K562 (cell line): ENCODE measurements at places on chromosomes 7 and 10. TPM values are rescaled to one million over a fixed set of nuclear protein-coding genes. Genes with fewer than 3 reads are reported as not detected.
A peak's percentile ranks its signal among the peaks of the same experiment; 100 is the strongest.

GRCh38 chr7:81457852-81458522, 311.9 kb downstream of the HGF start:
- DNase-seq: no peak

DNA sequence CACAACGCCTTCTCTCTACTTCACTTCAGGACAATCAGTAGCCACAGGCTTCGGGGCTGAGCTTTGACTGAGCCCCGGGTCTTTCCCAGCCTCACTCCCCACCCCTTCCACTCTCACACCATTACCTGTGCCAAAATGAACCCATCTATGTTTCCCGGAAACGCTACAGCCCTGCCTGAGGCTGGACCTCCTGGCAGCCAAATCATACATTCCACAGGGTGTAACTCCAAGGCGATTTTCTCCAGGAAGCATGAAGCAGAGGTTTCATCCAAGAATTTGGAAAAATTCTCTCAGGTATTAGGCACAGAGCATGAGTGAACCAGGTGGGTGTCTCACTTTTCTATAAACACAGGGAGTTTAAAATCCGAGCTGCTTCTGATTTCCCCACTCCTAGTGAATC, 286.3 kb downstream of the TNS3 start:
- no peak for DNase-seq

GRCh38 chr10:71083716-71083975, 128.7 kb upstream of the UNC5B start:
- DNase-seq: no peak

The RASA4B gene
- 2.9 and 3.5 TPM in 2 replicates for total RNA-seq

- no peak for DNase-seq
Observed at GRCh38 chr7:3309956-3310355, 8.9 kb downstream of the SDK1 start.

- no peak for DNase-seq
Observed at GRCh38 chr10:115814542-115814941, 458.5 kb downstream of the GFRA1 start.

The CPXM2 gene
- total RNA-seq: 0.09 TPM in 1 of 2 replicates, not detected in the other

DNA sequence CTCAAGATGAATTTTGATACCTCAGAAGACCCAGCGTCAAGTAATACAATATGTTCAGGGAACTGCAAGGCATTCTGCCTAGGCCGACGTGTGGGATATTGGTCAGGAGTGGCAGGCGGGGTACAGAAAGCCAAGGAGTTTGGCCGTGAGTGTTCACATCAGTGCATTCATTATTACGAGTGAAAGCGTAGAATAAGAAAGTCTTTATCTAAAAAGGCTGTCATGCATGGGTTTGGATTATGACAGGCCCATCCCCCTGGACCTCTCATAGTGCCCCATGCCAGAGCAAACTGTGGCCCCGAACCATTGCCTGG, 7.5 kb downstream of the AIMP2 start:
- no peak for DNase-seq

The HGF gene
- total RNA-seq: 0.02 and 0.11 TPM in 2 replicates

The SPDYE16 gene
- total RNA-seq: 0.13 TPM in 1 of 2 replicates, not detected in the other

DNA sequence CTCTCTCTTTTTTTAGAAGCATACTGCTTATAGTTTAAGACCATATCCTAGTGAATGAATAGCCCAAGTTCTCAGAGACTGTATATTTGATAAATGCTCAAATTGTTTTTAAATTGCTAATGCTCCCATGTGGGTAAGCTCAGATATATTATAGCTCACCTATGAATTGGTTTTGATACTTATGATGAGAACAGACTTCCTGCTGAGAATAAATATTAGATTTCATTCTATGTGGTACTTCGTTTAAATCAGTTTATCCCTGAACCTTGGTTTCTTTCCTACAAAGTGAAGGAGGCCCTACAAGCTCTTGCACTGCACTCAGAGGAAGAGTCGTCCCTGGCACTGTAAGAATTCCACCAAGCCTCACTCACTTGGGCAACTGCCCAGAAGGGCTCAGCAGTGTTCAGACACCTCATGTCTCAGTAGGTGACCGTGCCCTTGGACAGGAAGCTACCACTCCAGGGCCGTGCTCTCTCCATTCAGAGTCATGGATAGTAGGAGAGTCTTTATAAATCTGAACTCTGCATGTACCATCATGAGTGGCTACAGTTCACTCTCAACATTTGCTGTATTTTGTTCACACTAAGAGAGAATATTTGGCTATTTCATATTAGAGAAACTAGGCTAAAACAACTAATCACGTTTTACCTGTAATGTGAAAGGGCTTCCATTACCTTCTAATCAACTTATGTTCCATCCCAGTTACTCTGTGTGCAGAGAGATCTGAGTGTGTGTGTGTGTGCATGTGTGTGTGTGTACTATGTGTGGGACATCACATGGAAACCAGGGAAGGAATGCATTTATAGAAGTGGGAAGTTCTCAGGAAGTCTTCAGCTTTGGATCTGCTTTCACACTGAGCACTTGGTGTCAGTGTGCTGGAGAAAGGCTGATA, 93.8 kb downstream of the PTPRE start:
- no peak for DNase-seq

- DNase-seq: no peak
Observed at GRCh38 chr7:18540396-18540795, 44.8 kb downstream of the HDAC9 start.

The ANKRD22 gene
- total RNA-seq: not detected in 2 replicates

DNA sequence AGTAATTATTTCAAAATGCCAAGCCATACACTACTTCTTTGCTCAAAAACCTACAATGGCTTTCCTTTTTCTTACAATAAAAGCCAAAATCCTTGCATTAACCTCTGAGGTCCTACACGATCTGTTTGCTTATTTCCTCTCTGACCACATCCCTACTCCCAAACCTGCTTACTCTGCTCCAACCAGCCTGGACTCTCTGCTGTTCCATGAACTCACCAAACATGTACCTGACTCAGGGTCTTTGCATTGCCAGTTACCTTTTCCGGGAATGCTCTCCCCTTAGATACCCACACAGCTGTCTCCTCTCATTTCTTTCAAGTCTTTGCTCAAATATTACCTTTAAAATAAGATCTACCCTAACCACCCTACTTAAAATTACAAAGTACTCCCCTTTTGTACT, 2.3 kb downstream of the ABCB4 start:
- DNase-seq: no peak

The TMEM229A gene
- total RNA-seq: not detected in 2 replicates

- DNase-seq: no peak
Observed at GRCh38 chr10:86868353-86868752, 89.1 kb downstream of the MMRN2 start.

DNA sequence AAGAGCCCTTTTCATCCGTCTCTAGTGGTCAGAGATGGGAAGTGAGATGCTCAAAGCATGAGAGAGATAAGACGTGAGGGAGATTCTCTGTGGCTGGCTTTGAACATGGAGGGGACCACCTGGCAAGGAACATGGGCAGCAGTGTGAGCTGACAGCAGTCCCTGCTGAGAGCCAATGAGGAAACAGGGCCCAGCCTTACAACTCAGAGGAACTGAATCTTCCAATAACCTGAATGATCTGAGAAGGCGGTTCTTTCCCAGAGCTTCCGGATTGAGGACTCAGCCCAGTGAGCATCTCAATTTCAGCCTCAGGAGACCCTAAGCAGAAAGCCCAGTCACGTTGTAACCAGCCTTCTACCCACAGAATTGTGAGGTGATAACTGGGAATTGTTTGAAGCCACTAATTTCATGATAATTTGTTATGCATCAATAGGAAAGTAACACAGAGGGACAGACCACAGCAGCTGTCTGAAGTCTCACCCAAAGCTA, 33.9 kb upstream of the IKZF1 start:
- DNase-seq: no peak

- DNase-seq: no peak
Observed at GRCh38 chr7:131625817-131626372, 69.5 kb upstream of the PODXL start.

The ANXA8L1 gene
- total RNA-seq: not detected in 2 replicates

GRCh38 chr7:74033372-74034311, 5.7 kb downstream of the ELN start:
- DNase-seq: peak; percentile 45

- DNase-seq: no peak
Observed at GRCh38 chr7:149836434-149836833, 1.7 kb upstream of the ZNF862 start.

DNA sequence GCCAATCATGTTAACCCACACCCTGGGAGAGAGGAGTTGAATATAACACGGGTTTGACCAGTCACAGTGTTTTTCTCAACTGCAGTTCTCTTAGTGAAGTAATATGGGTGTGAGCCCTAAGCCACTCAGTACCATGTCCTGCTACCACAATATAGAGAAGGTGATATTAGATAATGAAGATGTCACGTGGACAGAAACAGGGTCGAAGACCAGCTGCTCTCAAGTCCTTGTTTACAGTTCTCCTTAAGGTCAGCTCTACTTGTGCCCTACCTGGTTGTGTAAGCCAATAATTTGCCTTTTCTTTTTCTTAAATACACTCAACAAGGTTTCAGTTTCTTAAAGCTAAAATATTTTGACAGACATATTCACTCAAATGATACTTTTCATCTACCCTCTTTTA, 128.3 kb upstream of the POT1 start:
- no peak for DNase-seq

GRCh38 chr10:124389613-124390361, 28.9 kb downstream of the OAT start:
- no peak for DNase-seq

The SPAG6 gene
- total RNA-seq: 6.6 and 7.5 TPM in 2 replicates

DNA sequence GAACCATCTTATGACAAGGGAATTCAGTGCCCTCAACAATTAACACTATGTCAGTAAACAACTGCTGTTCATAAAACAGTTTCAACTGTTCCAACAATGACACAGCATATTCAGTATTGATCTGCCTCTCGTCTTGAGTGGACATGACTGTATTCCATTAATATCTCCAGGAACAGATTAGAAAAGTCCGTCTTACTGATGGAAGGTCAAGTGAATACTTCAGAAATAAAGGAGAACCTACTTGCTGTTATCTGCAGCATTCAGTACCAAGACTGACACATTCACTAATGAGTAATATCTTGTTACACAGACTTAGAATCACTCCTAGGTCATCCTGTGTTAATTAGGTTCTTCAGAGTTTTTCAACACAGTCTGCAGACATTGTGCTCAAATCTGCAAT, 12.1 kb downstream of the KBTBD2 start:
- DNase-seq: peak; percentile 68

- no peak for DNase-seq
Observed at GRCh38 chr10:77640167-77640566, 2.6 kb upstream of the KCNMA1 start.

GRCh38 chr10:93940881-93941280, 47.1 kb downstream of the SLC35G1 start:
- DNase-seq: no peak

The RPA3 gene
- 116 and 124 TPM in 2 replicates for total RNA-seq

The BHLHA15 gene
- total RNA-seq: 2.0 and 2.4 TPM in 2 replicates

DNA sequence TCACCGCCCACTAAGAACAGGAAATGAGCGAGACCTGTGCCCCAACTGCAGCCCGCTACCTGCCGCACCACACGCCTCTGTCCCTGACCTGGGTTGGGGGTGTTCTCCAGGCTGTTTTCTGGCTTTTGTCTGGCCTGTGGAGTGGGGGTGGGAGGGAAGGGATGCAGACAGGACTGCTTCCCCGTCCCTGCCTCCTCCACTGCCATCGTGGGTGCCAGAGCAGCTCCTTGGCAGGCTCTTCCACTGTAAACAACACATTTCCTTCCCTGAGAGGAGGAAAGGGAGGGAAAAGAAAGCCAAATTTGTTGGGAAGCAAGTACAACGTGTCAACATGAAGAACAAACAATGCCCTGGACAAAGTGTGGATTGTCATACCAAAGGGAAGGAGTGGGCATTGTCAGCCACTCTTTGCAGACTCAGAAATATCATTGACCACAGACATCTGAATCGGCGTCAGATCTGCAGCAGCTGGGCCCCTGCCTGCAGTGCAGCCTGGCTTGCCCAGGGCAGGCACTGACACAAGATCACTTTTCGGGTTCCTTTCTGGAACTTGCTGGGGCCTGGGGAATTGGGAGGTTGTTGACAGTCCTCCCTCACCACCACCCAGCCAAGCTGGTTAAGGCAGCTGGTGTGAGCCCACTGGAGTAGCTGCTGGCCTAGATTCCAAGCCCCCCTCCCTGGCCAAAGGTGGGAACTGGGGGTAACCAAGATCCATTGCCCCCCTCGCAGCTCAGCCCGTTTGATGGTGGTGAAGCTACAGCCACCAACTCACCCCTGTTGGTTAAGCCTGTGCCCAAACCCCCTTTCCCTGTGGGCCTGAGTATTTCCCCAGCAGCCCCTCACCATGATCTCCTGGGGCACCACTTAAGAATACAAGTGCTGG, 22.6 kb upstream of the TRIM8 start:
- DNase-seq: no peak

DNA sequence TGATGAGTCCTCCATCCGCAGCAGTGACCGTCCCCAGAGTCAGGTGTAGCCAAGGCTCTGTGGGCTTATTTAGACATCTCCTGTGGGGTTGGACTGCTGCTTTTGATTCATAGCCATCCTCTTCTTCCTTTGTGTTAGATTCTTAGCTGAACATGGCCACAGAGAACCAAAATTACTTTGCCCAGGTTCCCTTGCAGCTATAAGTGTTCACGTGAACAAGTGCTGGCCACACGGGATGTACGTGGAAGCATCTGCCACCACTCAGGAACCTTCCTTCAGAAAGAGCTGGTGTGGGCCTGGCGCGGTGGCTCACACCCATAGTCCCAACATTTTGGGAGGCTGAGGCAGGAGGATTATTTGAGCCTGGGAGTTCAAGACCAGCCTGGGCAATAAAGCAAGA, 49.1 kb downstream of the TMEM209 start:
- no peak for DNase-seq

- no peak for DNase-seq
Observed at GRCh38 chr7:140021603-140022002, 41.1 kb downstream of the PARP12 start.

The SUV39H2 gene
- total RNA-seq: 32.6 and 36.6 TPM in 2 replicates

The AKR1C8 gene
- 0.24 TPM in 1 of 2 replicates, not detected in the other for total RNA-seq

The STK31 gene
- total RNA-seq: 0.09 and 0.20 TPM in 2 replicates

DNA sequence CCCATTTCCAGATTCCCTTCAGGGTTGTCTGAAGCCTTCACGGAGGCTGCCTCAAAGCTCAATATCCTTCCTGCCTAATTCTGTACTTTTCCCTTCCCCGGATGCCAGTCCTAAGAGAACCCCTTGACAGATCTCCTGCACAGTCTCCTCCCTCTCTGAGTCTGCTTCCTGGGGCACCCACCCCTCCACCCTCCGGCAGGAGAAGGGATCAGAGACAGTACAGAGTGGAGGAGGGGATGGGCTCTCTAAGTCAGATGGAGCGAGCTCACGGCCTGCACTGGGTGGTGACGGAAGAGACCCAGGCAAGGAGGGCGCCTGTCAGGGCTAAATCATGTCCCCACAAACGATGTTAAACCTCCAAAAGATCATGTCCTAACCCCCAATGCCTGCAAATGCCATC, 48.0 kb upstream of the CARD11 start:
- no peak for DNase-seq

The NPY4R2 gene
- not detected in 2 replicates for total RNA-seq

DNA sequence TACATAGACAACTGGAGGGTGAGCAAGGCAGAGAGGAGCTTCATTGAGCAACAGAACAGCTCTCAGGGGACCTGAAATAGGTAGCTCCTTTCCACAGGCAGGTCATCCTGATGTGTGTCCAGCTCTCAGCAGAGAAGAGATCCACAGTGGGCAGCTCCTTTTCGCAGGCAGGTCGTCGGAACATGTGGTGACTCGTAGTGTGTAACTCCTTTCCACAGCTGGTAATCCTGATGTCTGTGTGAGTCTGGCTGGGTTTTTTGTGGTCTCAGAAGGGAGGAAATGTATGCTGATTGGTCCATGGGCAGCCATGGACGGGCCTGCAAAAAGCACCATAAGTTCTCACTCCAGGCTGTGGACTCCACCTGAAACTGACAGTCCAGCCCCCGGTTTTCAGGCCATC, 24.4 kb upstream of the TES start:
- no peak for DNase-seq

The EN2 gene
- 0.04 TPM in 1 of 2 replicates, not detected in the other for total RNA-seq
